Activated T-cell treated with anti-CD3 and anti-CD28 coated beads for 24 hours (primary cell): ENCODE measurements at places on chromosomes 1 and 21.

DNA sequence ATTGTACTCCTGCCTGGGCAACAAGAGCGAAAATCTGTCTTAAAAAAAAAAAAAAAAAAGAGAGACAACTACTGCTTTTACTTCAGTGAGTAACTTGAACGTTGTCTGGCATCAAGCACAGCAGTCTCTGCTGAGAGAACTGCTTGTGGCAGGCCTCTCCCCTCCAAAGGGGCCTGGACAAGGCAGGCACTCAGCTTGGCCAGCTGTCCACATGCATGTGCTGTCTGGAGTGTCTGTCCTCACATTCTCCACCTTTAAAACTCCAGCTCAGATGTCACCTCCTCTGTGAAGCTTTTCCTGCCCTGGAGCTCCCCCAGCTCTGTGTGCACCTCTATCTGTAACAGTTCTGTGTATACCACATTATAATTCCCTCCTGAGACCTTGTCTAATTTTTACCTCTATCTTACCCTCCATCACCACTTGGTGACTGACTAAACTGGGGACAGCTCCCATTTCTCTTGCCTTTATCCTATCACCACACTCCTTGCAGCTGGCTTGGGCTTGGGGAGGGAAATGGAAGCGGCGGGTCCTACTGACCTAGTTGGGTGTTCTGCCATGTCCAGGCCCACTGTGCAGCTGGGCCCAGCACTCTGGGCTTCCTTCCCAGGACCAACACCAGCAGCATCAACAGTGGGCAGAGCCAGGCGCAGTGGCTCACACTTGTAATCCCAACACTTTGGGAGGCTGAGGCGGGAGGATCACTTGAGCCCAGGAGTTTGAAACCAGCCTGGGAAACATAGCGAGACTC, 71.4 kb upstream of the ARTN start:
- no peak for DNase-seq

- peak; percentile 34 for DNase-seq
These were observed 34.1 kb downstream of the ACOT7 start for GRCh38 chr1:6359216-6360116.

DNA sequence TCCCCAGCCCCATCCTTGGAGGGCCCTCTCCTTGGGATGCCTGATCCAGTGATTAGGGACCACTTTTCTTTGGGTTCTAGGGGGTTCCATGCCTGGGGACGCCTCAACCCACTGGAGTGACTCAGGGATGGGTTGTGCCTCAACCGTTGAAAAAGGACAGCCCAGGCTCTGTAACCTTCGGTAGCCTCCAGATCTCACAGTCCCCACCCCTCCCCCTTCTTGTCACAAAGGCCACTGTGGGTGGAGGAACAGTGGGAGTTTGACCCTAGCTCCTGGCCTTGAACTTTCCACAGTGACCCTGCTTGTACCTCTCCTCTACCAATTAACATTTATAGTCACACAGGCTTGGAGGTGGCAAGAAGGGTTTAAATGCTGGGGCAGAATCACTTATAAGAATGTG, 2.6 kb upstream of the RORC start:
- DNase-seq = no peak

- DNase-seq = no peak
These were observed 15.6 kb upstream of the CHIA start for GRCh38 chr1:111275079-111275478.

- no peak for DNase-seq
These were observed at the start of gene SLC27A3 for GRCh38 chr1:153774780-153775457. Gene SLC27A3 (plus strand): TSS chr1:153775407. CDS start chr1:153775498, 91 bp downstream.

- DNase-seq = no peak
These were observed 90.9 kb upstream of the SLC44A3 start for GRCh38 chr1:94729267-94729666.

DNA sequence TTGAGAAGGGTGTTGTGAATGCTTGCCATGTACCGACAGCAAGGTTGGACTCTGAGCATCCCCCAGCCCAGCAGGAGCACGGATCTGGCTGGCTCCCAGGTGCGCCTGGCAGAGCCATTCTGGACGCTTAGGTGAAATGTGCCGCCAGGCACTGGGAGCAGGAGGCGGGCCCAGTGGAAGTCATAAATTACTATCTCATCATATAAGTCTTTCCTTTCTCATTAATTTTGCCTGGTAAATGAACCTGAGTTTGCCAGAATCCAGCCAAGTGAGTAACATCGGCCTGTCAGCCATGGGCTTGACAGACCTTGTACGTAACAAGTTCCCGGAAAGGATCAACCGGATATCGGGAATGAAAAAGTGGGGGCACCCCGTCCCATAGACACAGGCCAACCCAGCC, 179.5 kb upstream of the ARHGEF16 start:
- DNase-seq = no peak

- no peak for DNase-seq
These were observed 5.8 kb upstream of the ITGB2 start for GRCh38 chr21:44926331-44927101.

GRCh38 chr1:29383746-29384371, 147.5 kb downstream of the PTPRU start:
- no peak for DNase-seq

- no peak for DNase-seq
These were observed 161.3 kb downstream of the TSEN15 start for GRCh38 chr1:184212649-184213314.

- DNase-seq = no peak
These were observed 119.9 kb downstream of the FASLG start for GRCh38 chr1:172778456-172779455.

DNA sequence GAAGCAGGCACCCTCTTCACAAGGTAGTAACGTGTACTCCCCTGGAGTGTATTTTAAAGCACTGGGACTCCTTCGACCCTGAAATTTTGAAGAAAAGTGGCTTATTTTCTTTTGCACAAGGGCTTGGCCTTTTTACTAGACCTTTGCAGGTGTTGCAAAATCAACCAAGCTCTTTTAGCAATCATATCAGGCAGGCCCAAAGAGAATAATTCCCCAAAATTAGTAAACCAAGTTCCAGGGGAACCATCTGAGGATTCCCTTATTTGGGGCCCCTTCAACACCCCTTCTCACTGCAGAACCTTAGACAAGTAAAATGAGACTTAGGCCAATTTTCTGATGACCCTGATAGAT, 28.3 kb downstream of the CBR1 start:
- DNase-seq = no peak

DNA sequence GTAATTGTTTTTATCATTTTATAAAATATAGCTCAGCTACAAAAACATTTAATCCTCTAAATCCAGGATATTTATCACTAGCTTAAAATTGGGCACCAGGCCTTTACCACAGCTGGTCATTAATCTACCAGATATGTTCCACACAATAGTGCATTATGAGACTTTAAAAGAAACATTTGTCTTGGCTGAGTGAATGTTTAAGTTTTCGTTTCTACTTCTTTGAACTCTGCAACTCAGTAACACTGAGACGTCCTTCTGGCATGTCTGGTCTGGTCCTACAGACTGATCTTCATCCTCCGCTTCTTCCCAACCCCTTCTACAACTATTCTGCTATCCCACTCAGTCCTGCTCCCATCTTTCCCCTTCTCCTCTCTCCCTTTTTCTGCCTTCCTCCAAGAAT, 296.2 kb downstream of the NEGR1 start:
- no peak for DNase-seq

- DNase-seq = no peak
These were observed 52.5 kb downstream of the DMAP1 start for GRCh38 chr1:44265656-44266358.

DNA sequence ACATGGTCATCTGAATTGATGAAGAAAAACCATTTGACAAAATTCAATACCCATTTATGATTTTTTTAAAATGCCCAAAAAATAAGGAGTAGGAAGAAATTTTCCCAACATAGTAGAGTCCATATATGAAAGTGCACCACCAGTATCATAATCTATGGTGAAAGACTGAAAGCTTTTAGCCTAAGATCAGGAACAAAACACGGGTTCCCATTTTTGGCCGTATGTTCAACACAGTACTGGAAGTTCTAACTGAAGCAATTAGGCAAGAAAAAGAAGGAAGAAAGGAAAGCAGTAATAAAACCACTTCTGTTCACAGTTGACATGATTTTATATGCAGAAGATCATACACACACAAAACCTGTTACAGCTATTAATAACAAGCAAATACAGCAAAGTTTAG, 227.8 kb upstream of the RAB4A start:
- DNase-seq = no peak

DNA sequence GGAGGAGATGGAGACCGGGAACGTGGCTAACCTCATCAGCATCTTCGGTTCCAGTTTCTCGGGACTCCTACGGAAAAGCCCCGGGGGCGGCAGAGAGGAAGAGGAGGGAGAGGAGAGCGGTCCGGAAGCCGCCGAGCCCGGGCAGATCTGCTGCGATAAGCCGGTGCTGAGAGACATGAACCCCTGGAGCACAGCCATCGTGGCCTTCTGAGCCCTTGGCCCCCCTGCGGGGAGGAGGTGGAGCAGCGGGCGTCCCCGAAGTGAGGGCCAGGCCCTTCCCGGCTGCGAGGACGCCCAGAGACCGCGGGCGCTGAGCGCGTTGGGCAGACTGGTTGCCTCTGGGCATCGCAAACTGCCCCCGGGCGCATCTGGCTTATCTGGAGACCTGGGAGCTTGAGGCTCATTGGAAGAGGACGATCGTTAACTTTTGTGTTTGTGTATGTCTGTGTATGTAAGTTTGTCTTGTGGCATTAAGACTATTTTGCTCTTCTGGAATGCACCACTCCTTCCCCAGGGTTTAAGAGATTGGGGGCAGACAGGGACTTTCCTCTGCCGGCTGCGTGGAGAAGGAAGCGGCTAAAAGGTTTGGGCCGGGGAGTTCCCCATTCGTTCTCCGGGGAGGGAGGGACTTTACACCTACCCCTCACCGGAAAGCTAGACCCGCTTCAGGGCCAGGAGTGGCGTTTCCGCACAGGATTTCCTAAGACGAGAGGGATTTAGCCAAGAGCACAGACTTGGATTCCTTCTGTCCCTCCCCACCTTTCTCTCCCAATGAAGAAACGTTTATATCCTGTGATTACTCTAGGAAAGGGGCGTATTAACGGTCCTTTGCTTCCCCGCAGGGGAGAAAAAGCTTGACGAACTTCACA, 1.4 kb downstream of the IER5 start:
- DNase-seq = peak; percentile 69

- DNase-seq = no peak
These were observed 67.7 kb downstream of the LBR start for GRCh38 chr1:225360119-225360518.

- DNase-seq = no peak
These were observed 17.3 kb upstream of the C1orf159 start for GRCh38 chr1:1132956-1133750.

- no peak for DNase-seq
These were observed 442.6 kb upstream of the PRMT6 start for GRCh38 chr1:106613861-106614260.
